NT2/D1 (cell line): ENCODE measurements at places on chromosomes 4 and X.
A peak's percentile ranks its signal among the peaks of the same experiment; 100 is the strongest.

DNA sequence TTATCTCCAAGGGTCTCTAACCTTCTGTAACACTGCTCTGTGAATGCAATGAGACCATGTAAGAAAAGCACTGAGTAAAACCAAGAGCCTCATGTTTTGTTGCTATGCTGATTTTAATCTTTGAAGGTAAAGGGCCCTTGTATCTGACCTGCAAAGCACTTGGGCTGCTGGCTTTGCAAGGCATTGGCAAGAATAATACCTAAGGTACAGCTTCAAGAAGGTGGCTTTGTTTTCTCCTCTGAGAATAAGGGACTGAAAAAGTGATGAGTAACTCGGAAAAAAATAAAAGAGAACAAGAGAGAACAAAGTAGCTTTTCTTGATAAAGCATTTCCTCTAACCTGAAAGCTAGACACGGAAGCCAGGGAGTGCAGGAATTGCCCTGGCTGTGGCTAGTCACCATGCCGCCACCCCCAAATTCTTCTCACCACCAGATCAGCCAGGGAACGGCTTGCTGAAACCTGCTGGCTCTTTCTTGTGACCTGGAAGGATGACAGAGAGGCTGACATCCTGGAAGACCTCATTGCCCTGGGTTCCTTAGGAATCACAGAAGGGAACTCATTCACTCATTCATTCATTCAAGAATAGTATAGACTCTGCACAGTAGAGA is 41.8 kb upstream of the HS3ST1 start:
- no peak for DNase-seq

GRCh38 chr4:11954093-11954492 is 525.4 kb upstream of the HS3ST1 start:
- peak; percentile 62 for DNase-seq

DNA sequence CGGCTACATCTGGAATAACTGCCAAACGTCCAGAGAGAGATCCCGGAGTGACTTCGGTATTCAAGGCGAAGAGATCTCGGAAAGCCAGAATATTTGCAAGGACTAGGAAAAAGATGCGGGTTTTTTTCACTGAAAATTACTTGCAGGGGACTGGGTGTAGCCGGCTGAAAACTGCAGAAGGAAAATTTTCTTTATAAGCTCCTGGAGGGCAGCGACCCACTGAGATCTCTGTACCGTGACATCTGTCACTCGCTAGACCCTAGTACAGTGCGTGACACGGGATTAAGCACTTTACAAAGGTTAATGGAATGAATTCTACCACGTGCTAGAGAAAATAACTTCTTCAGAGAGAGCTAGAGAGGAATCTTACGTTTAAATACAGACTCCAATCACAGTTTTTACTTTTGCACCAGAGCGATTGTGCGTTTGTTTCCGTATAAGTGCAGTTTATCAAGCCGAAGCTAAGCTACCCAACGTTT is 1.1 kb upstream of the LCORL start:
- DNase-seq = no peak

GRCh38 chrX:2823795-2824386 is 4.8 kb upstream of the GYG2 start:
- DNase-seq = no peak

GRCh38 chr4:46952451-46952850 is 40.9 kb downstream of the GABRA4 start:
- no peak for DNase-seq

DNA sequence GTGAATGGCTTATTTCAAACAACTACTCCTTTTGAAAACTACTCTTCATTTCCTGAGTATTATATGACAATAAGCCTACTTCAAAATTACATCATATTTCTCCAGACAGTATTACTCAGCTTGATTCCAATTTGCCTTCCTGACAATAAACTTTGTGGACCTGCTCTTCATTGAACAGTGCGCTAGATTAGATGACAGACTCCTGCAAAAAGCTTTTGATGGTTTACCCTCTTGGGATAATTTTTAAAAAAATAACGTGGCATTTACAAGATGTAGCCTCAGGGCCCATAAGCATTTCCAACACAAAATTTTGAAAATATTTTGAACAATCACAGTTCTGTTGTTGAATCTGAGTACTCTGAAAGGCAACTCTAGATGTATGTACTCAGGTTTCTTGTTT is 25.9 kb downstream of the MGAT4D start:
- DNase-seq = no peak

GRCh38 chrX:134604701-134605311 is 53.5 kb downstream of the PLAC1 start:
- DNase-seq = no peak

DNA sequence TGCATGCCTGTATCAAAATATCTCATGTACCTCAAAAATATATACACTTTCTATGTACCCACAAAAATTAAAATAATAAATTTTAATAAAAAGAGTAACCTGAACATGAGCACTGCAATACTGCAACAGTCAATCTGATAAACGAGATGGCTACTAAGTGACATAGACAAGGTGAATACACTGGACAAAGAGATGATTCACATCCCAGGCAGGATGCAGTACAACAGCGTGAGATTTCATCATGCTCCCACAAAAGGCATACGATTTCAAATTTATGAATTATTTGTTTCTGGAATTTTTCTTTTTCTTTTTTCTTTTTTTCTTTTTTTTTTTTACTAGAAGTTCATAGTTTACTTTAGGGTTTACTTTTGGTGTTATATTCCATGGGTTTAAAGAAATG is 12.2 kb upstream of the FGF16 start:
- DNase-seq = no peak

DNA sequence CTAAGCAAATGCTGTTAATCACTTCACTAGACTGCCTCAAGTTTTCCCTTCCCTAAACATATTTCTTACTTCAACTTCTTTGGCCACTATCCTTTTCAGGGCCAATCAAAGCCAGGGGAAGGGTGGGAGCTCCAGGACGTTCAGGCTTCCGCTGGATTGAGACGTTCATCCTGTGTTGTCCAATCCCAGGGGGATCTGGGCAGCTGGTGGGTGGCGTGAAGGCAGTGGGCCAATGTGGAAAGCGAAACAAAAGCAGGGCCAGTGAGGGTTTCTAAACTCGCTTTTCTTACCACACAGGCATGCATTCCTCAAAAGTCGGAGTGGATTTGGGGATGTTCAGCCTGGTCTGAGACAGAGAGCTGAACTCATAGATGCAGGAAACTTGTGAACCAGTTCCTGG is 7.6 kb downstream of the CXCL13 start:
- no peak for DNase-seq

GRCh38 chr4:172521680-172522079 is 646.9 kb upstream of the GALNT7 start:
- no peak for DNase-seq

DNA sequence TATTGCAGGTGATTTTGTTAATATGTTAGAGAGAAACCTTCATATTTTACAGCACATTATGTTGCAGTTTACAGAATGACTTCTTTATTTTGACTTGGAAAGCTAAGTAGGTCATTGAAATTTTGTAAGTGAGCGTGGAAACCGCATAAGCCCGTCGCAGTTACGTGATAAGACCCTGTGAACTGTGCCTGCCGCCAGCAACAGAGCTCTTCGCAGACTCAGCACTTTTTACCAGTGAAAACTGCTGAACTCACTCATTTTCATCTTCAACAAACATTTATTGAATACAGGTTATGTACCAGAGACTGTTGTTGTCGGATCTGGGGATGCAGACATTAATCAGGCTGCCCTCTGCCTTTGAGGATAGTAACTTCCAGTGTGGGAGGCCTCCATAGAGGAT is 355.7 kb downstream of the HS3ST1 start:
- DNase-seq = no peak

- DNase-seq = no peak
Measured at GRCh38 chr4:100421361-100421978, 96.4 kb downstream of the EMCN start.

DNA sequence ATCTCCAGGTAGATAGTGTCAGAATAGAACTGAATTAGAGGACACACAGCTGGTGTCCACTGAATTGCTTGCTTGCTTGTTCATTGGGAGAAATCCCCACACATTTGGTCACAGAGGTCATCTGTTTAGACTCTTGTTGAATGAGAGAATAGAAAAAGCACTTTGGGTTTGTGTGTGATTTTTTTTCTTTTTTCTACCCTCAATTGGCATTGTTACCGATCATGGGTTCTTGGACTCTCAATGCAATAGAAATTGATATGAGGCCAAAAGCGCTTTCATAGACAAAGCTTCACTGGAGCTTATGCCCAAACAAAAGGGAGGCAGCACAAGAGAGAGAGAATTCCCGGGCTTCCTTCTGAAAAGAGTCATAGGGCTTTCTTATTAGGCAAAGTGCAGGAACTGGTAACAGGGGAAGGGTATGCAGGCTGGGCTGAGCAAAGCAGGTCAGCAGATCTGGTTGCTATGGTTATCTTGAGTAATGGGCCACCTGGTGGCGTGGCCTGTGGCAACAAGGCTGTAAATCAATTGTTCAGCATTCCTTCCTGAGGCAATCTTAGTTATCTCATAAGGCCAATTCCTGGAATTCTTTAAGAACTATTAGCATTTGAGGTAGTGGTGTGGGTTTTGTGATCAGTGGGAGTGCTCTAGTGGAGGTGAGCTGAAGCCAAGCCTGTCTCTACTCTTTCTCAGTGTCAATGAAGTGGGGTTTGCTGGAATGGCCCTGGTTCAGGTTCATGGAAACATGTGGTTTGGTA is 5.3 kb upstream of the GPR82 start:
- peak; percentile 56 for DNase-seq

GRCh38 chrX:130079824-130080406 is 30.4 kb downstream of the ELF4 start:
- DNase-seq = no peak

DNA sequence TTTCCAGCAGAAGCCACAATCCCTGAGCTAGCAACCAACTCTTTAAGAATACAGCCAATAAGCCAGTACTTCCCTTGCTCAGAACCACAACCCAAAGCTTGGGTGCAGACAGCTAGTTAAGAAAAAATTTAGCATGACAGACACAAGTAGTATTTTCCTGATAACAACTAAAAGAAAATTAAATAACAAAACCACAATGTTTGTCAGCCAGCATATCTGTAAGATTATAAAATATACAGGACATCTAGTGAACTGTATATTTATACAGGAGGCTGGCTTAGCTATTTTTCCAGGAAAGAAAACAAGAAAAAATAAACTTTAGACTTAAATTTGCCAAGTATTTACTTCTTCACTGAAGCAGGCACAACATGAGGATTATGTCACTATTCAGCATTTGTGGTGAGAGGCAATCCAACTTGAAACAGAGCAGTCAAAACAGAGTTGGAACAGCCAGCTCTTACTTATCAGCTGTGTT is 6.6 kb downstream of the PF4V1 start:
- DNase-seq = no peak

GRCh38 chr4:70158576-70158975 is 4.5 kb downstream of the PRR27 start:
- DNase-seq = no peak

DNA sequence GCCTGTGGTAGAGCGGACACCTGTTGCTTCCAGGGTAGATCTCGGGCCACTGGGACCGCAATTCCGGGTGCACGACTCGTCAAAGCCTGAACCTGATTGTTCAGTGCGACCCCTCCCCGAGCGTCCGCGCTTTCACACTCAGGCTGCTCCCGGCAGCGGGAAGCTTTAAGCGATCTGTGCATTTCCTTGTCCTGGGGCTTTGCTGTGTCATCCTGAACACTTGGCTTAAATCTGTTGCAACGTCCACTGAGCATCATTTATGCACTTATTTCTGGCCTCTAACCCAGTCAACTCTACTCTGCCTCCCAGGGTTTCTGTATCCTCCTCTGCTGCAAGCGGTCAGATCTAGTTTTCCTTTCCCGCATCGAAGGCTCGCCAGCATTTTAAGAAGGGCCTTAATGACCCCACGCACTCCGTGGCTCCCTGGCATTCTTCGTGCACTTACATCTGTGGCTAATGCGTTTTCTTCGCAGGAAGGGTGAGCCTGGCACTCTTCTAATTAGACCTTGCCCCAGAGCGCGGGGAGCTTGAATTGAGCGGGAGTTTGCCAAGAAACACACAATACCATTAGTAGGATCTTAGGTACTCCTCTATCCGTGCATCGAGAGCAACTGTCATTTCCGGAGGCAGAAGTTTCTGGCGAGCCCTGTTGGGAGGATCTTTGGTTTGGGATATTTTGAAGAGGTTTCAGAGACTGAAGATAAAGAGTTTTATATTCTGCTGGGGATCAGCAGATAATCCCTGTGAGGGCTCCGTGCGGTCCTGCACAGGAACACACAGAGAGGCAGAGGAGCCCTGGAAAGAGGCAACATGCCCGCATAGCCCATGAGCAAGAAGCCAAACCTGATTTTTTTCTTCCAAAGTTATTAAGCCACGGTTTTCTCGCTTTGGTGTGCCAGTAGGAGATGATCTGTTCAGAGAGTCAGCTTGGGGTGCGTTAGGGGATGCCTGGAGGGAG is 654 bp upstream of the DDIT4L start:
- no peak for DNase-seq

DNA sequence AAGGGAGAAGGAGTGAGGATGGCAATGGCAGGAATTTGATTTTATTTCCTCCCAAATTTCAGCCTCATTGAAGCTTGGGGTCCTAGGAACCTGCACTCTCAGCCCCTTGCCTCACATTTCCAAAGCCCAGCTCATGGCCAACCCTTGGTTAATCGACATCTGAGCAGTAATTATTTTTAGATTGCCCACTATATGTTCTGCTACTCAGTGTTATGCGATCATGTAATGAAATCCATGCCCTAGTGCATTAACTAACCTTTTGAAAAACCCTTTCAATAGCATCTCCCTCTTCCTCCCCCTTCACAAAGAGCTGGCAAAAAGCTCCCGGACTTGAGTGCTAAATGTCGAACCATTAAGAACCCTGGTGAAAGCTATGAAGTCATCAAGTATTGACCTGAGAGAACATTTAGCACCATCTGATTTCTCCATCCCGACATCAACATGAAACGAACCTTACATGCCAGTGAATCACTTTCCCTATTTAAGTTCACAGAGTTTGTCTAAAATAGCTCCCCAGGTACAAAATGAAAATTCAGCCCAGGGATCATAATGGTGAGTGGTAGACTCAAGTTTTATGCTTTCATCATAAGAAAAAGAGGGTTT is 59.2 kb upstream of the RPS6KA3 start:
- DNase-seq = no peak

- no peak for DNase-seq
Measured at GRCh38 chr4:20341134-20341738, 89.5 kb downstream of the SLIT2 start.

DNA sequence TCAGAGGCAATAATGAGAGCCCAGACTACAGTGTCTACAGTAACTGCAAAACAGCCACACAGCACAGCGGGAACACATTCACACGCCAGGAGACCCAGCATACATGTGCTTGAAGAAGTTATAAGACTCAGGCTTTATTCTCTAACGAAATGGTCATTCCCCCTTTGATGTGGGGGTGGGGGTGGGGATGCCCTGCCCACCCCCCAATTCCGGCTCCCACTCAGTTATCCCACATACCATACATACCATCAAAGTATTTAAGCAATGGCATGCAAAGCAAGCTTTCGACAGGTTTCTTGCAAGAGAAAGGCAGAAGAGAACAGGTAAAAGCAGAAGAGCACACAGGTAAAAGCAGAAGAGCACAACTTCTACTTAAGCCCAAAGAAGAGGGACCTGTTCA is 3.6 kb downstream of the MECP2 start:
- DNase-seq = no peak

- DNase-seq = no peak
Measured at GRCh38 chr4:54668014-54668611, 10.4 kb downstream of the KIT start.
